ENCODE measurements at places on chromosomes 4 and X. TPM values are rescaled to one million over a fixed set of nuclear protein-coding genes. Genes with fewer than 3 reads are reported as not detected.

DNA sequence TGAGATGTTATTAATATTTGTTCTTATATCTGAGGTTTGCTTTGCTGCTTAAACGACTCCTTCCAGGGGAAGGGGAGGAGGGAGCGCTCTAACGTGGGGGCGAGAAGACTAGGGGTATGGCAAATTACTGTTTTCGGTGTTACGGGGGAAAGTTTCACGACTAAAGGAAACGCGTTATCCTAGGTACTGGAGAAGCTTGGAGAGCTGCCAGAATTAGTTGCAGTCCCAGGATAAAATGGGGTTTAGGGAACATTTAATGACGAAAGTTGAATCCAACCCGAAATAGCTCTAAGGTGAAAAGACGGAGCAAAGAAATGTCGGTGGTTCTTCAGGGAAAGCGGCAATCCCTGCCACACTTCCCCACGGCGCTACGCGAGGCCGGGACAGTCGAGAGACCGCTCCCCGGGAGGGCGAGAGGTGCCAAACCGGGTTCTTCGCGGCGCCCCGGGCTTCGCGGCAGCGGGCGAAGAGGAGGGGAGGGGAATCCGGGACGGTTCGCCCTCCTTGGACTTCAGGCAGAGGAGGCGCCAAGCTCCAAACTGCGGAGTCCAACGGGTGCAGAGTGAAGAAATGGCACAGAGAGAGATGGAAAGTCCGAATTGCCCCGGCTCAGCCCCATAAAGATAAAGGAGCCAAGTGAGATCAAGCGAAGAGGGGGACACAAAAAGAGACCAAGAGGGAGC lies 724 bp downstream of the THOC2 start:
- DNase-seq = no peak

The NXF3 gene
- not detected for total RNA-seq

The RIBC1 gene
- total RNA-seq = 0.75 TPM

DNA sequence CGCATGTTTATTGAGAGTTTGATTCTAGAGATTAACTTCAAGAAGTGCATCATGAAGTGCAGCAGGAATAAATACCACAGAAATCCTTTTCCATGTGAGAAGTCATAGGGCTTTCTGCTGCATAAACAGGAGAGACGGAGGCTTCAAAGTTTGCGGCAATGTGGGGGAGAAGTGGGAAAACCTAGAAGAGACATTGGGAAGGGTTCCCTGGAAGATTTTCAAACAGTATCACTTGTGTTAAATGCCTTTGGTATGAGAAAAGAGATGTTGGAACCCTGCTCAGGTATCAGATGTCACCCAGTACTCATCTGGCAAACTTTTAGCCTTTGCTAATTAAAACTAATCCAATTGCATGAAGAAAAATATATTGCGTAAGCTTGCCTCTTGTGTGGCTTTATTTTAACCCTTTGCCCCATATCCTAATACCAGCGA lies 15.4 kb downstream of the NHS start:
- DNase-seq = no peak

The CLGN gene
- total RNA-seq = not detected

Measured in activated T-helper 1 cell treated with anti-CD3 and anti-CD28 coated beads, Interleukin-12 subunit alpha, Interleukin-12 subunit beta, Interleukin-2, Interleukin-4 antibody, amounts not matched to agents 30 ng/mL and 10 ng/mL and 1 ng/mL, durations not matched to agents 14 hours and 24 hours and 36 hours (primary cell).